ENCODE measurements at places on chromosomes 11 and 22.

- DNase-seq, result no peak
Observed at GRCh38 chr11:18285841-18286240, 19.8 kb downstream of the SAA1 start.

DNA sequence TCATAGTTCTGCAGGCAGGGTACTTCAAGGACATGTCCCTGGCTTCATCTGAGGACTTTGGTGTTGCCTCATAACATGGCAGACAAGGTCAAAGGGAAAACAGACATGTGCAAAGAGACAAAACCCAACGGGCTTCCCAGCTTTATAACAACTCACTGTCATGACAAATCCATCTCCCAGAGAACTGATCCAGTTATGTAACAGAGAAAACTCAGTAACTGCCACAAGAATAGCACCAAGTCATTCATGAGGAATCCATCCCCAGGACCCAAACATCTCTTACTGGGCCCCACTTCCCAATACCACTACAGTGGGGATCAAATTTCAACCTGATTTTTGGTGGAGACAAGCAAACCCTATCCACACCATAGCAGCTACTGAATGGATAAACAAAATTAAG, 13.0 kb downstream of the OR52N4 start:
- DNase-seq, result no peak

DNA sequence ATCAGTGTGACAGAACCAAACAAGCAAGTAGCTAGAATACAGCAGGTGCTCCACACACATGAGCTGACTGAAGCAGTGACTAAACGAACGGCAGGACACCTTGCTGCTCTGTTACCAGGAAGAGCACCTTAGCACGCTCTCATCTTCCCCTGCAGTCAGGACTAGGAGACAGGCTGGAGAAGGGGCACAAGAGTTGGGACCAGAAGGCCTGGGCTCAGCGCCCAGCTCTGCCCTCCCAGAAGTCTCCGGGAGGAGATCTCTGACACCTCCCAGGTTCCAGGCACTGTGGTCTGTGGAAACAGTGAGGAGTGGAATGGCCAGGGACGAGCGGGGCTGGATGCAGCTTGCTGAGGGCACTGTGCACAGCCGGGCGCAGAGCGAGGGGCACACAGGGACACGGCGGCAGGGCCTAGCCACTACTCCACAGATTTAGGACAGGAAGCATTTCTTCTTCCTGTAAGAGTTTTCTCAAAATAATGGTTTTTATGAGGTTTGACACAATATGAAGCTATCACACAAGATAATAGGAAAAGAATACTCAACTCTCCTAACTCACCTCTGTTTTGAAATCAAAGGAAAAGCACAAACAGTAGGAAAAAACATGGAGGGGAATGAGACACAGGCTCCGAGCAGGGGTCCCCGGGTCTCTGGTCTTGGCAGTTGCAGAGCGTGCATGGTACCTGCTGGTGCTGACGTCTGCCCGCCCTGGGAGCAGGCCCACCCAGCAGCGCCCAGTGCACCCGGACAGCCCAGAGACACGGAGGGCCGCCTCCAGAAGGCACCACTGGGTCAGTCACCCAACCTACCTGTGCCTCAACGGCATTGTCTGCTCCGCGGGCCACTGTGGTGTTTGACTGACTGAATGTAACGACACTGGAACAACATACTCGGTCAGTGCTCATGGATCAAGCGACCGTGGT, 67.6 kb downstream of the NCAPD3 start:
- no peak for DNase-seq

- no peak for DNase-seq
Observed at GRCh38 chr22:36027935-36028645, 534 bp downstream of the RBFOX2 start.

DNA sequence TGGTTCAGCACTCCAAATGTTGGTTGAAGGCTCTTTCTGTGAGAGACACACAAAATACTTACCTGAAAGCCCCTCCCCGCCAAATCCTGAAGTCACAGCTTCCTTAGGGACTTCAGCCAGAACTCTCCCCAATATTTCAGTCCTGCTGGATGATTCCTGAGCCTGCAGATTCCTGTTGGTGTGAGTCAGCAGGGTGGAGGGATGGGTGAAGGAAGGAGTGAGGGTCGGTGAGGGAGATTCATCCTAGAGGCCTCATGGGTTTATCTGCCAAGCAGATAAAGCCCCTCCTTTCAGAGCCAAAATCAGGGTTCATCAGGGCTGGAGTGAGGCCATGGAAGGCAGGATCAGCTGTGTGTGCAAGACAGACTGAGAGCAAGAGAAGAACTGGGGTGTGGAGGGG, 37.9 kb downstream of the SMIM38 start:
- no peak for DNase-seq

GRCh38 chr22:48071828-48072227, 1309.4 kb downstream of the TBC1D22A start:
- no peak for DNase-seq

GRCh38 chr11:75498556-75499255, 27.0 kb downstream of the GDPD5 start:
- DNase-seq, result no peak

DNA sequence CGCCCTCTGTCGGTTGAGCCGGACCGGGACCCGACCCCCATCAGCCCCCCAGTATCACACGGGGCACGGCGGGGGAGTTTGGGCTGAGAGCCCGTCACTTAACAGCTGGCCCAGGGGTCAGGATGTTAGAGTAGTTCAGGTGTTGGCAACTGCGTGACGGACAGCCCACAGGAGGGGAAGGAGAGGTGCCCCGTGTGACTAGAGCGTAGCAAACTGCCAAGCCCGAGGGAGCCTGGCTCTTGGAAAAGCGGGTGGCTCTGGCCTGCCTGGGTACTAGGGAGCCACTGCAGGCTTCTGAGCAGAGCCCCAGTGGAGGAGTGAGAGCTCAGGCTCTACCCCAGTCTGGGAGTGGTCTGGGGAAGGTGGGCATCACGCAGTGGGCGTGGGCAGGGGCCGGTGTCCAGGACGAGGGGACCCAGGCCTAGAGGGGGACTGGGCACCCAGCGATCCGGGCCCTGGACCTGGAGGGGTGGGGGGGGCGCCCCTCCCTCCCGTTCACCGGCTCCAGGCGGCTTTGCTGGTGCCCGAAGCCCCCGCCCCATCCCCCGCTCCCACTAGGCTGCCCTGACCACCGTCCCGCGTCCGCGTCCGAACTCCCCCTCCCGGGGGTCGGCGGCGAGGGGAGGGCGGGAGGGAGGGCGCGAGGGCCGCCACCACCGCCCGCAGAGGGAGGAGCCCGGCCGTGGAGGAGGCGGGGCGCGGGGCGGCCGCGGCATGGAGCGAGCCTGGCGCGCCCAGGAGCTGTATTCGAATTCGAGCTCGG, 24.4 kb downstream of the SHANK3 start:
- no peak for DNase-seq

DNA sequence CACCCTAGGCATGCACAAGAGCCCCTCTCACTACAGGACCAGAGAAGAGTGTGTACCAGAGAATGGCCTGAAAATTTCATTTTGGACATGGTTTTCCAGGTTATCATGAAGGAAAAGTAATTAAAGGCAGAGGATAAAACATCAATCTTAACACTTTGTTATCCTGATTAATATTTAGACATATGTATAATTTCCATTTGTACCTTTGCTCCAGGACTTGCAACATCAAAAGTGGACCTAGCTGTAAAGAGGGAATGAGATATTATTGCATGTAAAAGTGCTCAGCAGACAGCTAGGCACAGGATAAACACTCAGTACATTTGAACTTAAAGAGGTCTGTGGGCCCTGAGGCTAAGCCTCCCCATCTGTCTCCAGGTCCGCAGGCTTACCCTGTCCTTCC, 2.0 kb upstream of the SCN4B start:
- DNase-seq, result no peak

DNA sequence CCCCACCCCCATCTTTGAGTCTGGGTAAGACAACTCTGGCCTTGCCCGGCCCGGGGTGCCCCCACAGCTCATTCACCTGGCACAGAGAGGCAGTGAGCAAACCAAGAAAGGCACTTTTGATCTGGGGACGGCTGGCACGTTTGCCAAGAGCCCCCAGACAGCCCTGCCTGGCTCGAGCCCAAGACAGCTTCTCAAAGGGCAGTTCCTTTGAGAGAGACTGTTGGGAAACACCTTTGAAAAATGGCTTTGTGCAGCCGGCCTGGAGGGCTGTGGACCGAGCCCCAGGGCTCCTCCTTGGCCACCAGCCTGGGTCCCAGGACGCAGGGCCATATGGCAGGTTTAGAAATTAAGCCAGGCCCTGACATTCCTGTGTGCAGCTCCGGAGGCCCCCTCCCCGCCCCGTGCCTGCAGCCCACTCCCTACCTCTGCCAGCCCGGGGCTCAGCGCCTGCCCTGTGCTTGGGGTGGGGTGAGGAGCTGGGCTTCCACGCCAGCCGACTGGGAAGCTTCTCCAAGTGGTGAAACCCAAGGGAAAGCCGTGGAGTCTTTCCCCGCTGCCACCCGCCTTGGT, 50.2 kb upstream of the SMIM38 start:
- no peak for DNase-seq

DNA sequence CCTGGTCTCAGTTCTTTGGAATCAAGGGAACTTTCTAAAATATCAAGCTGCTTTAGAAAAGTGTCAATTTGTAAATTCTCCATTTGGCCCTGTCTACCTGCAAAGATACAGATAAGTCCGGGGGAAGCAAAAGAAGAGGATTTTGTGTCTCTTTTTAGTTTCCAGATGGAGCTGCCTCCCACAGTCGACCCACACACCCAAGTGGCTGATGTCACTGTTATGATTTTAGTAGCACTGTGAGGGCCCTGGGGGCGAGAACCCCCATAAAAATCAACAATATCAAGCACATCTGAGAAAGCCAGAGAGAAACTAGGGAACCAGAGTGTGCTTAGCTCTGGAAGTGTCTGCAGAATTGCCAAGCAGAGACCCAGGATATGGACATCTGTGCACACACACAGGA, 212.7 kb downstream of the LARGE1 start:
- no peak for DNase-seq

DNA sequence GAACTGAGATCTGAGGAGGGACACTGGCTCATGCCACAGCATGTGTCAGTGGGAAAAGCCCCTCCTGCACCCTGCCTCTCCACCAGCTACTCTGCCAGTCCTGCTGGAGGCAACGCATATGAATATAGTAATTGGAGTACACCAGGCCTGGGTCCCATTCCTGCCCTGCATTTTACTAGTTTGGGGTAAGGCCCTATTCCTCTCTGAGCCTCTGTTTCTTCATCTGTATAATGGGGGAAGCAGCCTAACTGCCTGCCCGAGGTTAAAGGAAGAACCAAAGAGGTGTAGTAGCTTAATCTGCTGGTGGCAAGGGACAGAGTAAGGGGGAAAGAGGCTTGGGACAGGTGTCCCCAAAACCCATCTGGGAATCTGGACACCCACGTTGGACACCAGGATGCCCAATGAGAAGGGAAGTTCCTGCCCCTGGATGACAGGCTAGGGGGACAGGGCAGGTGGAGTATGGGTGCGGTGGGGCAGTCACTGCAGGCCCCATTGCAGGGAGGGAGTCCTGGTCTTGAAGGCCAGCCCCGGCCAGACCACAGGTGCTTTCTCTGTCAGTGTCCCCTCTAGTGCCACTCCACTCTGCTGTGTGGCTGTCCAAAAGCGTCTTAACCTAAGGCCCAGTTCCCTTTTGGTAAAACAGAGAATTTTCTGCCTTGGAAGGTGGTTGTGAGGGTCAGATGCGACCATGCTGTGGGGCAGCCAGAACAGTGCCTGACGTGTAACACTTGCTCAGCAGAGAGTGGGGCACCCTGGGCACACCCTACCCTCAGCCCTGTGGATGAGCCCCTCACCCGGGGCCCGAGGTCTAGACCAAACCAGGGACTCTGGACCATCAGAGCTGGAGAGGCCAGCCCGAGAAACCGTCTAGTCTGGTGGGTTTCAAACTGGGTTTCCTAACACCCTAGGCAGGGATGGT, 11.5 kb downstream of the TSKU start:
- DNase-seq, result no peak

GRCh38 chr11:5196731-5197130, 3.8 kb downstream of the OR51V1 start:
- no peak for DNase-seq

DNA sequence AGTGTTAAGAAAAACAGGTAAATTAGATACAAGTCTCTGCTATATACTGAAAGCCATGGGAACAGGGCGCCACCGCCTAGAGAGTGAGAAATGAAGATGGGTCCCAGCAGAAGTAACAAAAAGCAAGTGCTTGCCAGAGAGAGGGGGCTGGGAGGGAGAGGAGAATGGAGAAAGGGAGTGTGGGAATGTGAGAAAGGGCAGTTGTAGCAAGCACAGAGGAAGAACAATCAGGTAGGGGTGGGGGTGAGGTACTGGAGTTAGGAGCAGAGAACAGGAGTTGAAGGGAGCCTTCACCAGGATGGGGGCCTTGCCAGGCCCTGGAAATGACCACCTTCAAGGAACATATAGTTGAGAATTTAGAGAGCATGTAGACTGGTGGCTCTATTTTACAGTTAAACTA, 66.8 kb downstream of the TCF20 start:
- no peak for DNase-seq

GRCh38 chr11:70398834-70399680, 728 bp downstream of the CTTN start:
- DNase-seq, result no peak

DNA sequence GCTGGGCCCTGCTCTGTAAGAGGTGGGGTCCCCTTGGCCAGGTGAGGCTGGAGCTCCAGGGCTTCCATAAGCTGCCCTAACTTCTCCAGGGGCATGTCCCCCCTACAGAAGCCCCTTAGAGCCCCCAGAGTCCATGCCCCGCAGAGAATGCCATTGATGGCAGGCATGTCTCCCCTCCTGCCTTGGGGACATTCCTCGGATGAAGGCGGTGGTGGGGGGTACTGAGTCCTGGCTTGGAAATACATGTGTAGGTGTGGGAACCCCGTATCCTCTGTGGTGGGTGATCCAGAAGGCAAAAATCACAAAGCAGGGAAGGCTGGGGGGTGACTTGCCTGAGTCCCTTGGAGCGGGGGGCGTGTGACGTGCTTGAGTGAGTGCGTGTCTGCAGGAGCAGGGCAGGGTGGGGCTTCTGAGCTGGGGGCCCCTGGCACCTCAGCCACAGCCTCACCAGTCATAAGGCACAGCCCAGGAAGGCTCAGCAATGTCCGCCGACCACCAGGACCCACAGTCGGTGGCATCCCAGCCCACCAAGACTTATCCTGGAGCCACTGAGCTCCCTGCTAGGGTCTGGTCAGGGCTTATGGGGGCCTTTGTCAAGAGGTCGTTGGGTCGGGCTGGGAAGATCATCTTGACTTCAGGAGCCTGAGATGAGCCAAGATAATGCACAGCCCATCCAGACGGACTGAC, 69.8 kb upstream of the KCNQ1OT1 start:
- DNase-seq, result no peak
